ENCODE measurements at places on chromosomes 16 and 17.

- DNase-seq, result no peak
These were observed 27.6 kb downstream of the CCDC40 start for GRCh38 chr17:80063830-80064585.

DNA sequence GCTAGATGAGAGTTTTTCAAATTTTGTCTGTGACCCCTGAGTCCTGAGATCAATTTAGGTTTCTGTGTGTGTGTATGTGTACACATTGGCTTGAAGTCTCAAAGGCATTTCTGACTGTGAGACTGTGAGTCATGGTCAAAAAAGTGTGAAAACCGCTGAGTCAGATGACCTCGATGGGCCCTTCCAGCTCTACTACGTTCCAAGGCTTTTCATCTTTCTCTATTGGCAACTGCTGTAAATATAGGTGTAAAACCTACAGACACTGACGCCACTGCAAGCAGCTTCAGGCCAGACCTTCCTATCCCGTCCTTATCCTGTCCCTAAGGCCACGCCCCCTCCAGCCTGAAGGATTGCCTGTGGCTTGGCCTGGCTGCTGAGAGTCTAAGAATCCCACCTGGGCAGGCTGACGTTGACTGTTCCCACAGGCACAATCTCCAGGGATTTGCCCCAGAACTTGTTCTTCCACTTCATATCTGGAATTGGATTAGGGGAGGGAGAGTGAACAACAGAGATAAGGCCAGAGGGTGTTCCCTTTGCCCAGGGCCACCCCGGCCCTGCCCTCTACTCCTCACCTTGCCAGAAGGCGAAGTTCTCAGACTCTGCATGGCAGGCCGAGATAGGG lies 11.3 kb downstream of the OSBPL7 start:
- peak; percentile 44 for DNase-seq

DNA sequence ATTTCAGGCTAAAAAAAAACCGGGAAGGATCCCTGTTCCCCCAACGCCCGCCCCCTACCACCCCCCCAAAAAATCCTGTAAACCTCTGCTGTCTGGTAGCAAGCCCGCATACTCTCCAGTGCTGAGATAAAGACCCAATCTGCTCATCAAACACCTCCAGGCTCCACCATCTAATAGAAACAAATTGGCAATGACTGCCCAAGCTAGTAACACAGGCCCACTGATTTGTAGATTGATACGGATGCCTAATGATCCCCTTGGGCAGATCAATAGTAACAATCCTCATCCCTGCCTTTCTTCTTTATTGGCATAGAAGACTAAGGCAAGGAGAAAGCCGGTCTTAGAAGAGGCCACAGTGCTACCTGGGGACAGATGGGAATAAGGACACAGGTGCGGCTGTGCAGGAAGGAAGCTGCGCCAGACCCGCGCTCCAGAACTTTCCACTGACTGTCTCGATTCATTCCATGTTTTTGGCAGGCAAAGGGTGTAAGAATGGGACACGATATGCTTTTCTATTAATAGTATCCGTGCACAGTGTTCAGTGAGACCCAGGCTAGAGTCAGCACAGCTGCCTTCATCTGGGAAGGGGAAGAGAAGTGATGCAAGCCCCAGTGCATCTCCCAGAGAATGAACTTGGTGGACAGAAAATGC lies 407.6 kb upstream of the PSMD7 start:
- no peak for DNase-seq

- peak; percentile 72 for DNase-seq
These were observed 237.3 kb upstream of the WSCD1 start for GRCh38 chr17:5832886-5833285.

DNA sequence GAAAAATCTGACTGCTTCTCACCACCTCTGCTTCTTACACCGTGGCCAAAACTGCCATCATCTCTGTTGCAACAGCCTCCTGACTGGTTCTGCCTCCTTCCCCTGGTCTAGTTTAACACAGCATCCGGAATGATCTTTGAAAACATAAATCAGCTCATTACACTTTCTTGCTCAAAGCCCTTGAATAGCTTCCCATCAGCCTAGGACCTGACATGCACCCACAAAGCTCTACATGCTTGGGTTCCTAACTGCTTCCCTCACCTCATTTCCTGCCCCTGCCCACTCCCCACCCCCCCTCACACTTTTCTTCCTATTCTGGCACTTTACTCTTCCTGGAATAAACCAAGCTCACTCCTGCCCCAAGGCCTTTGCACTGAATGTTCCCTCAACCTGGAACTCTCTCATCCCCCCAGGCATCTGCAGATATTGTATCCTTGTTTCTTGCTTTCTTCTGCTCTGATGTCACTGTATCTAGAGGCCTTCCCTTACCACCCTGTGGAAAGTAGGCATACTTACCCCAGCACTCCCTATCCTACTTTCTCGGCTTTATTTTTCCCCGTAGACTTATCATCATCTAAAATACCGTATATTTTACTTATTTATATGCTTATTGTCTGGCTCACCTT lies 112.4 kb downstream of the FTO start:
- DNase-seq, result no peak

- DNase-seq, result no peak
These were observed 3.8 kb upstream of the CRYM start for GRCh38 chr16:21281698-21282389.

GRCh38 chr17:41785859-41786226 lies 668 bp downstream of the JUP start:
- DNase-seq, result no peak

- no peak for DNase-seq
These were observed 45.2 kb downstream of the MYO1D start for GRCh38 chr17:32831627-32832243.

GRCh38 chr17:73972056-73972455 lies 231.4 kb upstream of the RPL38 start:
- DNase-seq, result no peak

- DNase-seq, result no peak
These were observed at the start of gene RAB26 for GRCh38 chr16:2147981-2148671. RAB26 (plus strand) TSS chr16:2148625; CDS start chr16:2148784, 159 bp downstream.

- DNase-seq, result no peak
These were observed 92.4 kb upstream of the HSBP1 start for GRCh38 chr16:83715217-83715920.

- no peak for DNase-seq
These were observed 24.5 kb downstream of the ARHGAP23 start for GRCh38 chr17:38452719-38453118.

GRCh38 chr16:1054660-1055556 lies 17.6 kb upstream of the SSTR5 start:
- DNase-seq, result no peak

DNA sequence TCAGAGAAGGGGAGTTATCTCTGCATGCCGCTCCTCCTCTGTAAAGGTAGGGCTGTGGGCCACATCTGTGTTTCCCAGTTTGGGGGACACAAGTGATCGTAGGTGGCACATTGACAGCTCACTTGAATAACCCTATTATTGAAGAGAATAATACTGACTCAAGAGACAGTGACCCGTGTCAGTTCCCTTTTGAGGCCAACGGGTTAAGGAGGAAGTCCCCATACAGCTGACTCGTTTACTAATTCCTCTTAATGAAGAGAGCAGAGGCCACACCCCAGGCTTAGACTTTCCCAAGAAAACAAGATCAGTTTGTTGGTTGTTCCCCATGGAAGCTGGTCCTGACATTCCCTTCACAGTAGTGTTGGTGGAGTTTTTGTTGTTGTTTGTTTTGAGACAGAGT lies 33.0 kb downstream of the IL4R start:
- DNase-seq, result no peak

DNA sequence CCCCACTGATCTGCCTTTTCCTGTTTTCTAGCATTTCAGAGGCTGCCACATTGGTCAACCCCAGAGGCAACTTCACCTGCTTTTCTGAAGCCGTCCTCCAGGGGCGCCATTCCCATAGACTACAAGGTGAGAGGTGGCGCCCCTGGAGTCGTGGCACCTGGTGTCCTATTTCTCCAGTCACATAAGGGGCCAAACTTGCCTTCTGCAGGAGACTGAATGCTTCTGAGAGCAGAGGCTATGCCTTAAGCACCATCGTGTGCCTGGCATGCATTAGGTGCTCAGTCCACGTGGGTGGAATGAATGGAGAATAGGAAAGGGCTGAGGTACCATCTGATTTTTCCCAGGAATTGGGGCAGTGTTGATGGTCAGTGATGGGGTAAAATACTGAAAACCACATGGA lies 164.8 kb downstream of the HAPSTR1 start:
- no peak for DNase-seq

DNA sequence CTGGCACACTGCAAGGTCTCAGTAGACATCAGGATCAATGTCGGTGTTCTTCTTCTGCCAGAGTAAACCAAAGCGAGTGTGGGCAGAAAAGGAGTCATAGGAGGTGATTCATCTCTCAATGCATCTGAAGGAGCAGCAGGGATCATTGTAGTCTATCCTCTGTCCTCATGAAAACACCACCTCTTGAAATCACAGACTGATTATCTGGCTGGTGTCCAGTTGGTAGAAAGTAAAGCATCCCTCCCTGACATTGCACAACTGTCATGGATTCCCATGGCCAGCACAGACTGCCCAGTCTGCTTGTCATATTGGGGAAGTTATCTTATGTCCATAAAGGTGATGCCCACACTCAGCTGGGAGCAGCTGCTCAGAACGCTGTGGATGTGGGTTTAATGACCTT lies 74.1 kb downstream of the ABCC12 start:
- no peak for DNase-seq

DNA sequence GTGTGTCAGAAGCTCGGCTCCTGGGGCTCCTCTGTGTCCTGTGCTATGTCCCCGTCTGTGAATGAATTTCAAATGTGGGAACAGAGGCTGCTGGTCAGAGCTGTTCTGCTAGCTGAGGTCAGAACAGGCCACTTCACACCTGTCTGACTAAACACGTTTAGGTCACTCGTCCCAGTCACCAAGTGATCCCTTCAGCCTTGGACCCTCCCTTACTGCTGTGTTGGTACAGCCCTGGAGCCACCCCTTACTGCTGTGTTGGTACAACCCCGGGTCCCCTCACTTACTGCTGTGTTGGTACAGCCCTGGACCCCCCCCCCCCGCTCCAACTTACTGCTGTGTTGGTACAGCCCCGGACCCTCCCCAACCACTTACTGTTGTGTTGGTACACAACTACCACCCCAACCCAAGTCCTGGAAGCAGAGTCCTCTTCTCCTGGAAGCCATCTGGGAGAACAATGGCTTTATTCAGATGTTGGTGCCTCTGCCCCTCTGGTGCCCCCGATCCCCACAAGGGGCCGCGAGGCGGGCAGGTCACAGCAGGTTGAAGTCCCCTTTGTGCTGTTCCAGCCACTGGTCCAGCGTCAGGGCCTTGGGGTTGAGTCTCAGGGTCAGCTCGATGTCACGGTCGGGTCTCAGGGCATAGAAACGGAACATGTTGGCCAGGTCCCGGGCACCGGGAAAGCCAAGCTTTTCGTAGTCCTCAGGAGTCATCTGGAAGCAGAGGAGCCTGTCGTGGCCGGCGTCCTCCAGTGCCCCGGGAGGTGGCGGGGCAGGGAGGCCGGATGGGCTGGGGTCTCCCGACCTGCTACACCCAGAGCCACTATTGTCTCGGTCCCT lies 13.0 kb downstream of the NMRAL1 start:
- no peak for DNase-seq

DNA sequence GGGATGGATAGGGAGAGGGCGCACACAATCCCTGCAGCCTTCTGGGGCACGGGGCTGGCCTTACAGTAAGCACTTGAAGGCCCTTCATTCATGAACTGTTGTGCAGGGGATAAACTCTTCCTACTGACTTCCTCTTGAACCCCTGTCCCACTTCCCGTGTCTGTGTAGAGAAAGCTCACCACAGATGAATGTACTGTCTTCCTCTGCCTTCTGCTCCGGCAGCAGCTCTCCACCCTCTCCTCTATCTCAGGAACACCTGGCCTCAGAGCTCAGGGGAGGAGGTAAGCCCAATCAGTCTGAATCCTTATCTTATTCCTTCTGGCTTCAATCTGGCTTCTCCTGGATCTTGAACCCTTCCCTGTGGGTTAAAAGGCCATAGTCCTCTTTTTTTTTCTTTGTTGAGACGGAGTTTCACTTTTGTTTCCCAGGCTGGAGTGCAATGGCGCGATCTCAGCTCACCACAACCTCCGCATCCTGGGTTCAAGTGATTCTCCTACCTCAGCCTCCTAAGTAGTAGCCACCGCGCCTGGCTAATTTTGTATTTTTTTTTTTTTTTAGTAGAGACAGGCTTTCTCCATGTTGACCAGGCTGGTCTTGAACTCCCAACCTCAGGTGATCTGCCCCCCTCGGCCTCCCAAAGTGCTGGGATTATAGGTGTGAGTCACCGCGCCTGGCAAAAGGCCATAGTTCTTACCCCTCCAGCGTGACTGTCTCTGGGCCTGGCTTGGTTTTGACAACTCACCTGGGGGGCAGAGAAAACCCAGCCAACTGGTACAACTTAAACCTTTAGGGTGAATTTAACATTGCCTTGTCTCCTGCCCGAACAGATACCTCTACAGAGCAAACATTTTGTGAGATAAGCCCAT lies 7.2 kb upstream of the SLC52A1 start:
- no peak for DNase-seq

DNA sequence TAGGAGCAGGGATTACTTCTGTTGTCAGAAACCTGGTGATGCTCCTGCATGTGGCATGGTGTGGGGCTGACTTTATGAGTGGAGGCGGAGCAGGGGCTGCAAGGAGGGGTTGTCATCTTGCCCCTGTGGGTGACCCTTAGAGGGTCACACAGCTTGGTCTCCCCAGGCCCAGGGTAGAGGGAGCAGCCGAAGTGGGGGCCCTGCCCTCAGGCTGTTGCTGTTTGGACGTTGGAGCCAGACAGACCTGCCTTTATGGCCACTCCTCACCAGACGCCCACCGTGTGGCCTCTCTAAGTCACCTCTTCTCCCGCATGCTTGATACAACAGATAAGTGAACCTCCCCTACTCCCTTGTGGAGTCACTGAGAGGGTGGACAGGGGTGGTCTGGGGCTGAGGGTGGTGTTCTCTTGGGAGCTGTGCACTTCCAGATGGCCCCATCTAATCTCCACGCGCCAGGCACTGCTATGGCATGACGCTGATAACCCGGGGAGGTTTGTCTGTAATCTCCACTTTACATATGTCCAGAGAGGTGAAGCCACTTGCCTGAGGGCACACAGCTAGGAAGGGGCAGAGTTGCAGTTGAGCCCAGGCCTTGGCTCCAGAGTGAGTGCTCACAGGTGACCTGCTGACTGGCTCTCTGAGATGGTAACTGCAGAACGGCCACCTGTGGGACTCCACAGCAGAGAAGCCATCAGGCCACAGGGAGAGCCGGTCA lies 10.0 kb downstream of the MAP2K3 start:
- DNase-seq, result no peak

GRCh38 chr17:49472527-49472926 lies 22.6 kb upstream of the NGFR start:
- no peak for DNase-seq

GRCh38 chr17:73420897-73421296 lies 109.1 kb upstream of the CDC42EP4 start:
- no peak for DNase-seq

- no peak for DNase-seq
These were observed 106.8 kb downstream of the DNAH9 start for GRCh38 chr17:11705111-11705510.

Measured in pulmonary artery endothelial cell (primary cell).